ENCODE measurements at places on chromosomes 7 and 10.

GRCh38 chr10:79947083-79947415 is 1.9 kb downstream of the SFTPD start:
- no peak for DNase-seq

- DNase-seq: no peak
These were observed 252.4 kb downstream of the KLF6 start for GRCh38 chr10:3532644-3533043.

GRCh38 chr10:3476640-3477448 is 304.3 kb upstream of the PITRM1 start:
- no peak for DNase-seq

GRCh38 chr7:120060875-120061274 is 212.1 kb upstream of the KCND2 start:
- no peak for DNase-seq

GRCh38 chr10:68792115-68792514 is 35.2 kb upstream of the STOX1 start:
- DNase-seq: no peak

DNA sequence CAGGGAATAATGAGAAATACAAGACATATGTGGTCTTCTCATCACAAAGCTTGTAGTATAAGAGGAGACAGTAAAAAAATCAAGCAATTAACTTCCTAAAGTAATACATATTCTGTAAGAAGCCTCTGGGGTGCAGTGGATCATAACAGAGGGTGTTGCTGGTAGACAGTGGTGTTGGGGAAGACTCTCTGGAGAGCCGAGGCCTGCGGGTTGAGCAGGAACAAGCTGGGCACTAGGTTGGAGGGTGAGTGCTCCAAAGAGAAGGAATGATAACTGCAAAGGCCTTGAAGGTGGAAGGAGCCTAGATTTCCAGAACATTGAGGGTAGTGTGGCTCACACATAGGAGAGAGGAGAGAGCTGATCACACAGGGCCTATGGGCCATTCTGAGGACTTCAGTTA is 1.5 kb downstream of the GIMAP4 start:
- DNase-seq: no peak

Measured in activated naive CD8-positive, alpha-beta T cell treated with anti-CD3 and anti-CD28 coated beads, Interleukin-2, amount 50 U/mL, for 24 hours (primary cell).